Activated naive CD4-positive, alpha-beta T cell treated with Interleukin-2 at 50 U/mL for 16 hours (primary cell): ENCODE measurements at places on chromosomes 1 and 21.

GRCh38 chr21:28298251-28298672 is 694.4 kb downstream of the LTN1 start:
- DNase-seq: no peak

GRCh38 chr1:52474807-52475206 is 70.4 kb downstream of the PRPF38A start:
- no peak for DNase-seq

GRCh38 chr1:153362187-153362775 is 4.6 kb downstream of the S100A9 start:
- no peak for DNase-seq

GRCh38 chr1:161044908-161045735 is 655 bp downstream of the USF1 start:
- DNase-seq: peak; percentile 53

DNA sequence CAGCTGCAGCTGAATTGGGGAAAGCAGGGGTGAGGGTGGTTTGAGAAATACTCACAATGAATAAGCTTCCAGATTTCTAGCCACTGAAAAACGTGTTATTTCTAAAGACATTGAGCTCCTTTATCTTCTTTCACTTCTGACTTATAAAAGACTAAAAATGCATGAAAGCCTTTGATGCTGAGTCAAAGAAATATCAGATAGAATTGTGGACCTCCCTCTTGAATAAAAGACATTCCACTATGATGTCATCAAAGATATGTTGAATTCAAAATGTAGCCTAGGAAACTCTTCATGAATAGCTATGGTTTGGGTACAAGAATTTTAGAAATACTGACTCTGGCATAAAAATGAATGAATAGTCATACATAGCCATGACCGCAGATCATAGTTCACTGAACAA is 44.7 kb upstream of the COL24A1 start:
- no peak for DNase-seq

DNA sequence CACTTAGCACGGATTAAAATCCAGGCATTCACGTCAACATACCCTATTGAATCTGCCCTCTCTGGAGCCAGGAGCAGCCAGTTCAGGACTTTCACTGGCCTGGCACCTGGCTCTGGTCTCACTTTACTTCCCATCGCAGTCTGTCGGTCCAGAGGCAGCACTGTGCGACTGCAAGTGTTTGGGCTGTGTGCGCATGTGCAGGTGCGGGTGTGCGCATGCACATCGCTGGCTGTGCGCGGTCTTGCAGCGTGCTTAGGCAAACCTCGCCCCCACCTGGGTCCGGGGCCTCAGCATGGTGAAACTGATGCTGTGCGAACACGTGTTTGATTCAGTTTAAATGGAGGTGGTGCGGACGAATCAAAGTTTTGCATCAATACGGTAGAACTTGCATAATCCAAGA is 38.0 kb downstream of the ATF3 start:
- DNase-seq: no peak

DNA sequence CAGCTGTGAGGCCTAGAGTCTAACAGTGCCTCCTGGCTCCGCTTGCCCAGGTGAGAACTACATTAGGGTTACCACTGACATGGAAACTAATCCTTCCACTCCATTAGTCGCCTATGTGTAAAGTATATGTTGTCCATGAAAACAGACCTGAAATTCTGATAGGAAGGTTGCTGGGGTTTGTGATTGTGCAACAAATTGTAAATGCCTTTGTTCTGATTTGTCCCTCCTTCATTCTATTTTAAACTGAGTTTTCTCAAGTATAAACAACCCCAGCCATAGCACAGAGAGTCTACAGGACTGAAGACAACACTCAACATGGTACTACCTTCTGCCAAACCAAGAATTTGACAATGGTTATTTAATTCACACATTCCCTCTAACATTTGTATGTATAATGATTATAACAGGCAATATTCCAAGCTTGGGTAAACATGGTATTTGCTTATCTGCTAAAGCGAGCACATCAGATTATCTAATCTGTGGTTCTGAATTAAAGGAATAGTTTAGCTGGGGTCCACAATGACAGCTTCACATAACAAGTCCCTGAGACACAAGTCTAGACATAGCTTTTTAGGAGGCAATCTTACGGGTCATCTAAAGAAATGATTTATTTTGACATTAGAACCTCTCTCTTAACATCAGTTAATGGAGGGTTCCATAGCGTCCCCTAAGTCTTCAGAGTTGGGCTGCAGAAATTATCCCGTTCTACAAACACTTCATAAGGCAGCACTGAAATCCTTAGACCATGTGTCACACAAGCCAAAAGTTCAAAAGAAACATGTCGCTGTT is 633.0 kb downstream of the SMYD3 start:
- DNase-seq: no peak

GRCh38 chr1:205214756-205215155 is 3.3 kb upstream of the DSTYK start:
- DNase-seq: no peak
